ENCODE measurements at places on chromosomes 12 and 14.

GRCh38 chr14:64944861-64945260, 2.3 kb upstream of the GPX2 start:
- no peak for DNase-seq

DNA sequence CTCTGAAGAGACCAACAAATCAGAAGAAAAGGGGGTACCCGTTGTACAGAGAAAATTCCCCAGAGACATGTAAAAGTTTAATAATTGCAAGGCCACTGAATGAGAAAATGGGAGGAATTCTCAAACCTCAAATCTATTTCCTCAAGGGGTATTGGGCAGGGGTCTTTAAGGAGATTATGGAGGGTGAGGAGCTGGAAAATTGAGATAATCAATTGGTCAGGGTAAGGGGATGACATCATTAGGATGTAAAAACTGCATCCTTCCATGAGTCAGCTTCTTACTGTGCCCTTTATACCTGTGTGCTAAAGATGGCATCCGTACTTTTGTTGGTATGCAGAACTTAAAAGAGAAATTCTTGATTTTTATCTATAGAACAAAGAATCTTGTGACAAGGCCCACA, 641.5 kb downstream of the LRFN5 start:
- DNase-seq: no peak

DNA sequence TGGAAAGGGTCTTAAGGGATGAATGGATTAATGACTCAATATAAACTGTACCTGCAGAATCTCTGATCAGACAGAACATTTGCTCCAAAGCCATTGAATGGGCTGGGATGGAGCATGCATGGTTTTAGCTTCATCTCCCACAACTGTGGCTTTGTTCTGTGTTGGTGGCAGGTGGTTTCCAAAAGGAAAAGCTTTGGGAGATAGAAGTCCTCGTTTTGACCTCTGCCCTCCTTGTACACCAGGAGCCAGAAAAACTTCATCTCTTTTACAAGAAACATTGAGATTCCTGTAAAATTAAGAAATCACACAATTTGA, 39.5 kb downstream of the GPR65 start:
- DNase-seq: no peak

DNA sequence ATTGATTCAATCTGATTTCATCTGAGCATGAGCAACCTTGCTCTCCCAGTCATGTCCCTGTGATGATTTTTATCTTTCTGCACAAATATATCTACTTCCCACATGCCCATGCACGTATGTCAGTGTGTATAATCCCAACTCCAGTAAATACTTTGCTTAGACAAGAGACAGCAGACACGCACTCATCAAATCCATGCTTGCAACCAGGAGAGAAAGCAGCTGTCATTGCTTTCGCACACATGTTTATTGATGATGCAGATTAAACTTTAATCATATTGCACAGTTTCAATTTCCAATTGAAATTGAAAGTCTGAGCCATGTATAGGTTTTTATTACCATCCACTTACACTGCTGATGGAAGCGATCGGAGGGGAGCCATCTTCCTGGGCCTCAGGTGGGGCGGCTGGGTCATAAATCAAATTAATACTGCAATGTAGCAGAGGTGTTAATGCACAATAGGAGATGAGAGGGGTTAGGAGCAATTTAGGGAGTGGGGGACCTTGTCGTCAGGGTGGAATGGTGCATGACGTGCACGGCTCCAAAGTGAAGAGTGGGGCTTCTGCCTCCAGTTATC, 68.6 kb upstream of the SRRM4 start:
- DNase-seq: no peak

GRCh38 chr14:62645649-62646048, 399.6 kb downstream of the KCNH5 start:
- no peak for DNase-seq

DNA sequence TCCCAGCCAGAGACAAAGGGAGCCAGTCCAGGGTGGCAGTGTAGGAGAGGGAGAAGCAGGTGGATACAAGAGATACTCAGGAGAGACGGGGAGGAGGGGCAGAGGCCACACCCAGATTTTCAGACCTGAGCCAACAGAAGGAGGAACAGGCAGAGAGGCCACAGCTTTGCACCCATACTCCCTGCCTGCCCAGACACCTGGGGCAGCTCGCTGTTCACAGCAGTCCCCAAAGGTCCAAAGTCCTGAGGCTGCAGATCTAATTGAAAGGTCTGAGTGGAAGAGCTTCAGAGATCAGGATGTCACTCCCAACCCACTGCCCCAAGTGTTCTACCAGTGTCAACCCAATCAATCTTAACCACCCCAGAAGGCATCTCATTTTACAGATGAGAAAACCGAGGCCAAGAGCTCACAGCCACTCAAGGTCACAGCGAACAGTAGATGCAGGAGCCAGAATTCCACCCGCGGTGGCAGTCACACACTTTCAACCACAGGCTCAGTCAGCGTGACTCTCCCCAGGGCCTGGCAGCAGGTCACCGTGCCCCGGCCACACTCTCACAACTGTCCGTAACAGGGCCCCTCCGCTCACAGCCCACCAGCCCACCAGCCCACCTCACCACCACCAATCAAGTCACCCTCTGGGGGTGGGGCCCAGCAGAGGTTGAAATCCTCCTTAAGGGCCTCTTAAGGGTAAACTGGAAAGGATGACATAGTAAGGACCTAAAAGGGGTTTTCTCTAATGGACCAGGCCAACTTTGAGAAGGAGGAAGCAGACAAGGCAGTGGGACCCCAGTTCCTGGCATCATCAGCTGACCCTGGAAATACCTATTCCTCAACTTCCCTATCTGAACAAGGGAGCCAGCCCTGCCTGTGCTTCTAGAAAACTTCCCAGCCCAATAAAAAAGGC, 33.3 kb downstream of the ACTN1 start:
- DNase-seq: no peak

DNA sequence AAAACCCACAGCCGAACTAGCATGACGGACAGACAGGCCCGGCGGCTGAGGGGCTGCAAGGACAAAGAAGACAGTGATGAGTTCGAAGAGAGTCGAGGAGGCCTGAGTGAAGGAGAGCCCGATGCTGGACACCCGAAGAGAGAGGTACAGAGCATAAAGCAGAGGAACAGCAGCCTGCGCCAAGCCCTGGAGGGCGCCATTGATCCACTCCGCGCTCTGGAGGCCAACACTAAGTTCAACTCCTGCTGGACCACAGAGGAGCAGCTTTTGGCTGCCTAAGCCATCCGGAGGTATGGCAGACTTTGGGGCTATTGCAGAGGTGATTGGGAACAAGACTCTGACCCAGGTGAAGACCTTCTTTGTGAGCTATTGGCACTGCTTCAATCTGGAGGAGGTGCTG, 7.8 kb upstream of the PLXNC1 start:
- DNase-seq: peak; percentile 55

DNA sequence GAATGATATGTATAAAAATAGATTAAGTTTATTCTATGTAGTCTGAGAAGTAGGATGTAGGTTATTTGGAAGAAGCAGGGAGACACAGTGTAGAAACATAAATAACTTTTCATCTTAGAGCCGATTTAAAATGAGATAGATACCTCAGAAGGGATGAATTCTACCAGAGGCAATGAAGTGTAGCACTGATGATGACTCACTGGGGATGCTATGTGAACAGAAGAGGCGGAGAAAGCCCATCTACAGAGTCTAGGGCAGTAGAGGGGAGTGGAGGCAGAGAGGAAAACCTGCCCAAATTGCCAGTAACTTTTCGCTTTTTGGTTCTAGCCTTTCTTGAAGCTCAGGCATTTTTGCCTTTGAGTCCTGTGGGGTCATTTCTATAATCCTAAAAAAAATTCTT, 451.8 kb downstream of the ATP23 start:
- DNase-seq: no peak

- DNase-seq: no peak
Measured at GRCh38 chr14:70567791-70568190, 32.7 kb downstream of the MED6 start.

DNA sequence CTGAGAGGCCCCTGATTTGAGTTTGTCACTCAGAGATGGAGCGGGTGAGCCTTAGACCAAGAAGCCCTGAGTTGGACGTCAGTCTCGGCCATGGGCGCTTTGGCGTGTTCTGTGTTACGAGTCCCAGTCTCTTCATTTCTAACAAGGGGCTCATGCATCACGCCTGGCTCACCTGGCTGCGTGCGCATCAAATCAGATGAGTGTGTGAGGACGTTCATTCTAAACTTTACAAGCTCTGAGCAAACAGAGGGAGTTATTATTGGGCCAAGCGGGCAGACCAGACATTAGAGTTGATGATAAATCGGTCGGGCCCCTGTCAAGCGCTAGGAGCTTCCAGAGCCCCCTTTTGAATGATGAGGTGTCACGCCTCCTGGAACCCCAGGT, 117.2 kb downstream of the CALM1 start:
- DNase-seq: no peak

DNA sequence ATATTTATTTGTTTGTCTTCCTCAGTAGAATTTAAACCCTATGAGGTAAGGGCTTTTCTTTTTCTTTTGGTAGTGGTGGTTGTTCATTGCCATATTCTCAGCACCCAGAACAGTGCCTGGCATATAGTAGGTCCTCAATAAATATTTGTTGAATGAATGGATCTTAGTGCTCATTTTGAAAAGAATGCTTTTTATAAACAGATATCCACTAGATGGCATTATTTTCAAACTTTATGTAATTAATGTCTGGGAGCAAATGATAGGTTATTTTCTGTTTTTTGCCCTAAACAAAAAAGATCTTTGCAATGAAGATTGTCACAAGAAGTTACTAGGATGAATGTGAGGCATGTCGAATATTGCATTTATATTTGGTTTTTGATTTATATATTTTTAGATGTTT, 64.1 kb downstream of the RAD51B start:
- no peak for DNase-seq

DNA sequence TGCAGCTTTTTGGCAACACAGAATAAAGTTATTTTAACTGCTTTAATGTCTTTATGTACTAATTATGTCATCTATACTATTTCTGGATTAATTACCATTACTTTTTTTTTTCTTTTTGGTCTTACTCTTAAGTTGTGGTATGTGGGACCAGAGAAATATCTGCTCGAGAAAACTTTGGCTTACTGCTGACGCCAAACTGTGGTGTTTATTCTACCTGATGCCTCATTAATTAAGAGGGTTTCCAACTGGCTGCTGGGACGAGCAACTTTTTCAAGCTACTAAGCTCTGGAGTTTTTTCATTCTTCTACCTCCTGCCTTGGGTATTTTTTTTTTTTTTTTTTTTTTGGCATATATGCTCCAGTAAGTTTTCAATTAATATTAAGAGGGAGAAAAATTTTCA, 1257.5 kb downstream of the FSCB start:
- no peak for DNase-seq

DNA sequence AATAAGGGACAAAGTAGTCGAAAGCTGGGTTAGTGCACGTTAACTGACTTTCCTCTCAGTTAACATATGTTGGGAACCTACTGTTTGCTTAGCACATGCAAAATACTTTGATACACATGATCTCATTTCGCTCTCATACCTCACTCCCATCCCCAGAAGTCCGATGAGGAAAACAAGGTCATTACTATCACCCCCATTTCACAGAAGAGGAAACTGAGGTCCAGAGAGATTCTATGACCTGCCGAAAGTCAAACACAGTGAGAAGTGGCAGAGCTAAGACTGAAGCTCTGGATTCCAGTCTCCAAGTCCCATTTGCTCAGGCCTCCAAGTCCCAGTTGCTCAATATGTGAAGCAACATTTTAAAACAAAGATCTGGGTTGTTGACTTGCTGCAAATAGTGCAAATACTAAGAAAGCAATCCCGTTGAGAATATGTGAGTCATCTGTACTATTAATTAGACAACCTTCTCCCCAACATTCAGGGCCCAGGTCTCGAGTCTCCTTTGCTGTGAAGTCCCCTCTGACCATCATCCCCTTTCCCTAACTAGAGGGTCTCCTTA, 170.6 kb upstream of the PWP1 start:
- no peak for DNase-seq

- no peak for DNase-seq
Measured at GRCh38 chr14:87457720-87458119, 535.3 kb downstream of the GALC start.

GRCh38 chr14:105793836-105794235, 267.5 kb downstream of the TMEM121 start:
- no peak for DNase-seq

DNA sequence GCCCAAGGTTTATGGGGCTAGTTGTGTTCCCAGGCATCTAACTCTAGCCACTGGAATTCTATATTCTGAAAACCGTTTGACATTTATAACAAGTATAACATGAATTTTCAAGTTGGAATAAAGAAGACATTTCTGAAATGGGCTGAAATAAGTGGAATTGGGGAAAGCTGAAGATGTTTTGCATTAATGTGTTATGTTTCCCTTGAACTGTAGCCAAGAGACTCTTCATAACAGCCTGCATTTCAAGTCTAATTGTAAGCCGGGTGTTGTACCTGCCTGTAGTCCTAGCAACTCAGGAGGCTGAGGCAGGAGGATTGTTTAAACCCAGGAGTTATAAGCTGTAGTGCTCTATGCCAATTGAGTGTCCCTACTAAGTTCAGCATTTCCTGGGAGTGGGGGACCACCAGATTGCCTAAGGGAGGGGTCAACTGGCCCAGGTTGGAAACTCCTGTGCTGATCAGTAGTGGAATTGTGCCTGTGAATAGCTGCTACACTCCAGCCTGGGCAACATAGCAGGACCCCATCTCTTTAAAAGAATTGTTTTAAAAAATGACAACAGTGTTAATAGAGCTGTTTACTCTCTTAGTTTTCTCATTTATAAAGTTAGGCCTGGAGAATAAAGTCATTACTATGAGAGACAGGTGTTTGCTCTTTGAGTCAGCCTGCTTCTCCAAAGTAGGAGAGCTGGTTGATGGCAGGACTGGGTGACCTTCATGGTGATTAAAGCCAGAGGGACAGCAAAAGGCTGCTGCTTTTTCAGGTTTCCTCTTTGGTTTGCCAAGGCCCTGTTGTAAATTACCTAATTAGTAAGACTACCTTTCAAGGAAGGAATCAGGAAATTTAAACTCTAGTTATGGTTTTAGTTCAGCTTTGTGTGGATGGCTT, 483.6 kb upstream of the RGS6 start:
- no peak for DNase-seq

GRCh38 chr12:86213012-86213411, 43.2 kb downstream of the MGAT4C start:
- no peak for DNase-seq

DNA sequence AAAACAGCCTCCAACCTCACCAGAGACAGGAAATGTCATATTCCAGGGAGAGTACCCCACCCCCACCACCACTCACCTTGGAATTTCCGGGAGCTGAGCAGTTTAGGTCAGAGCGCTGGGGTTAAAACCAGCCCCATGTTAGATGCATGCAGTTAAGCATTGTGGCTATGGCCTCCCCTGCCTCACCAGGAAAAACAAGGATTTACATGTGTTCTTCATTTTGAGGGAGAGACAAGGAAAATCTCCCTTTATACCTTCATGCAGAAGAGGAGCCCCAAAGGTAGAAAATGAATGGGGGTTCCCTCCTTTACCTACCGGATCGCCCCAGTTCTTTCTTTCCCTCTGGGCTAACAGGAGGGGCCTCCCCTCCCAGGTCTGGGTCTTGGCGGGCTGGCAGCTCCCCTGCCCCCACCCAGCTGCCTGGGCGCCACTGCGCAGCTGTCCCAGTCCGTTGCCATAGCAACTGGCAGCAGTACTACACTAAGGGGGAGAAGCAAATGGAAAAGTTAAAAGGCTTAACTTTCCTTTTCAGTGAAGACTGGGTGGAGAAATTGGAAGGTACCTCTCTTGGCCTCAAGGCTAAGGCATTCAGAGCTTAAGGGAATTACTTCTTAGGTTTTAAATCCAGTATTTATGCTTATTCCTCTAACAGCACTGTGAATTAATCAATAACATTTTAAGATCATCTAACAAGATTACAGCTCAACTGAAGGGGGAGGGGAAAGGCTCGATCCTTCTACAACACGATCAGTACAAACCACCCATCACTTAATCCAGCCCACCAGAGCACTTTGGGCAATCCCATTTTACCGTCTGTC, 20.5 kb downstream of the CBX5 start:
- peak; percentile 76 for DNase-seq

GRCh38 chr14:92926931-92927330, 4.0 kb downstream of the CHGA start:
- DNase-seq: no peak
